ENCODE measurements at places on chromosomes 1 and 21.

DNA sequence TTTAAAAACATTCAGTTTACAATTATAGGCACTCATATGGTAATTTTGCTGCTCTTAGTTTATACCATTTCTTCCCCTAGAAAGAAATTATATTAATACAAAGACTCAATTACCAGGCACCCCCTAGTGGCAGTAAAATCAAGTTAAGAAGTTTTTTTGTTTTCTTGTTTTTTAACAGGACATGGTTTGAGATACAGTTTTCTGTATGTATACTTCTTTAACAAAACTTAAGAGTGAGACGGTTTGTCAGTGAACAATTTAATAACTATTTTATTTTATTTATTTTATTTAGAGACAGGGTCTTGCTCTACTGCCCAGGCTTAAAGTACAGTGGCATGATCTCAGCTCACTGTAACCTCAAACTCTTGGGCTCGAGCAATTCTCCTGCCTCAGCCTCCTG is 224.6 kb downstream of the FAF1 start:
- no peak for DNase-seq

- DNase-seq, result no peak
Measured at GRCh38 chr1:222375701-222376100, 172.2 kb downstream of the HHIPL2 start.

GRCh38 chr21:16767201-16767600 is 745.6 kb upstream of the CXADR start:
- DNase-seq, result no peak

GRCh38 chr1:239831577-239832355 is 259.9 kb upstream of the FMN2 start:
- no peak for DNase-seq

- DNase-seq, result no peak
Measured at GRCh38 chr1:77283701-77284425, 2.0 kb downstream of the AK5 start.

GRCh38 chr1:107637101-107637500 is 327.9 kb downstream of the VAV3 start:
- DNase-seq, result no peak

- DNase-seq, result no peak
Measured at GRCh38 chr21:45534636-45535331, 7.5 kb downstream of the SLC19A1 start.

GRCh38 chr1:224328644-224329043 is 1.3 kb downstream of the NVL start:
- DNase-seq, result no peak

DNA sequence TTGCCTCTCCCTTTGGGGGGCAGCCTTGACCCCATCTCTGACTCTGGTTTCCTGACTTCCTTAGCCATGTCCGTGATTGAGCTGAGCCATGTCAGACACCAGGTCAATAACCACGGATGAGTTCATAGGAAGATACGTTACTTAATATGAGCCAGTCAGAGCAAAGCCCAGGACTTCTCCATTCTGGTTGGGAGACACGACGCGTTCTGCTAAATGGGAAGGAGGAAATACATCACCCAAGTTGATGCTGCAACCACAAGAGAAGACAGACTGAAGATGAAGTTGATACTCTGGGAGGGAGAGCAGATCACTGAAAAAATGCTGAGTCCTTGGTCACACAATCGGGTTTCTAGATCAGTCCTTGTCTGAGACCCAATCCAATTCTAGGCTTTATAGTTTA is 90.9 kb downstream of the MATN1 start:
- no peak for DNase-seq

DNA sequence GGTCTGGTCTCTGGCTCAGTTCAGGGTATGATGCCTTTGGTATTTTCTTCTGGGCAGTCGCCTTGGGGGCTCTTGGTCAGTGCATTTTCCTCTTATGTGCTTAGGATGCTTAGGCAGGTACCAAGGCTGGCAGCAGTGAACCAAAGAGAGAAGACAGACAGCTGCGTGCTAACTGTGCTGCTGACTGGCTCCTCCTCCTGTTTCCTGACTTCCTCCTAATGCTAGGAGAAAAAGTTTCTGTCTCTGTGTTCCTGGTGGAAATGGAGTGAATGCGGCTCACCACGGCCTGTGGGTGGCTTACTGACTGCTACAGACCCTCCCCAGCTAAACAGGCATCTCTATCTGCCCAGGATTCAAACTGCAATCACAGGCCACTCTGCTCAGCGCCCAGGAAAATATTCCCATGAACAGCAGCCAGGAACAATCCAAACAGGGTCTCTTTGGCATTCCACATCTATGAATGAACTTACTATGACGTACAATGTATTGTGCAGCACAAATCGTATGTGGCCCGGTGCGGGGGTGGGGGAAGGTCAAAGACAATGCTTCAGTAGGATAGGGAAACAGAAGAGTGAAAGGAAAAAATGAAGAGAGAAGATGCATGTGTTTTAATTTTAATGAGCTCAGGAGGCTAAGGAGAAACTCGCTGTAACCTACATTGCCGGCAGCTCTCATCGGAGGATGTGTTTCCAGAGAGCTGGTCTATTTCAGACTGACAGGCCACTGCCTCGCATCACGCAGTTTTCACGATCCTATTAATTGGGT is 2.8 kb downstream of the ABCG1 start:
- no peak for DNase-seq

DNA sequence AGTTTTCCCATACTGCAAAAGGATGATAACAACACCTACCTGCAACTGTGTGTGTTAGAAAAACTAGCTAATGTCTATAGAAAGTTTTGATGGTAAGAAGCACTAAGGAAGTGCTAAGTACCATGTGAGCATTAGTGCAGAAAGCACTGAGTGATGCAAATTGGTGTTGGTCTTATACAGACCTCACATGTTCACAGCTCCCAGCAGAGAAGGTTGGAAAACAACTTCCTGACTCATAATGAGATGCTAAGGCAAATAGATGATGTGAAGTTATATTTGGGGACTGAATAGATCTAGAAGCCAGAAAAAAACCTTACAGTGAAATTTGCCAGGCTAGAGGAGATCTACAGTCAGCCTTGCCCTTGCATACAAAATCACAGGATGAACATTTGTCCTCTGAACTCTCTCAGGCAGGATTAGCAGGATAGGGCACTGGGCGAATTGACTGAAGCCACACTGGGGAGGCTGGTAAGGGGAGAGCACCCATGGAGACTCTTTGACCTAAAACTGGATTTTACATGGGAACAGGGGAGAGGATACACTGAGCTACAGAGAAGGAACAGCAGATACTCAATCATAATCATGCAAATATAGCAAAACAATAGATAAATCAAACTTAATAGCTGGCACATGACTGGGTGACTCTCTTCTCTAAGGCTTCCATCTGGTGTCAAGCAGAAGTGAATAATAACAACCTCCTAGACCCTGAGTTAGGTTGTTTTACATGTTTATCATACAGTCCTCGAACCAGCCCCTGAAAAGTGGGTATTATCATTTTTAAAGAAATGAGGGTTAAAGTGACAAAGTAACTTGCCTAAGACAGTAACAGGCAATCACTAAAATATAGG is 61.3 kb downstream of the ASTN1 start:
- DNase-seq, result no peak

GRCh38 chr1:115676498-115677181 is 34.9 kb downstream of the VANGL1 start:
- no peak for DNase-seq

- no peak for DNase-seq
Measured at GRCh38 chr1:106344494-106344893, 712.0 kb upstream of the PRMT6 start.

DNA sequence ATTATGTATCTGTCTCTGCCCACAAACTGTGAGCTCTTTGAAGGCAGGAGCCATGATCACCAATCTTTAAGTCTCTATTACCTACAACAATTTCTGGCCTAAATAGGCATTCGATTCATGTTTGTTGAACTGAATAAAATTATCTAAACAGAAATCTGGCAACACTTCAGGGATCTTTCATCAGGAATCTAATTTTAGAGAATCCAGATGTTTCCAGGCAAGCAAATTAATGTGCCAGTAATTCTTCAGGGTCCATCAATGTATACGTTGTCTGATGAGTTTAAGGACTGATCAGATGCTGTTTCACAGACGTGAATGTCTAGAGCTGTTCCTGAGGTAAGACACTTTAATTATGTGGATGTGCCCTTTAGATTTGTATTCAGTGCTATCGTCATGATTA is 524.4 kb downstream of the PTPRC start:
- DNase-seq, result no peak

All from CD4-positive, alpha-beta memory T cell (primary cell).